ENCODE measurements at places on chromosomes 4 and X.

DNA sequence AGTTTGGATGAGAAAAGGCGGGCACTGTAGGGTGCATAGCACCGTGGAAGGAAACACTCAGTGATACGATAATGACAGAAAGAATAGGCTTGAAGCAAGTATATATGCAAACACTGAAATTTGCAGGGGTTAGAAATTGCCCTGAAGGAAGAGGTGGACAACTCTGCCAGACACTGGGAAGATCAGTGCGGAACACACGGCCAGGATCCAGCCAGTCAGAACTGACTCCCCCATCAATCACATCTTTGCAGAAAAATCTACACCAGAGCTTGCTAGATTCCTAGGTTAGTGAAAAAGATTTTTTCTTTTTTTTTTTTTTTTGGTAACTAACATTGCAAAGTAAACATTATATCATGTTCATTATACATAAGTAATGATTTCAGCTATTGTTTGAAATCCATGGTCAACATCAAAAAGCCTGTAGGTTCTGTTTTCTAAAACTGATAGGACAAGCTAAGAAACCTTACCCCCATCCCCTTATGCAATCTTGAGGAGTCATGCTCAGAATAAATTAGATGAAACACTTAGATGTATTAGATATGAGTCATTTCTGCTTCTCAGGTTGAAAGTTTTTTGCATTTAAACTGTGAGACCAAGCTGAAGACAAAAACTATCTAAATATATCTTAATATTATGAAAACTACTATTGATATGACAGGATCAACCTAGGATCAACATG lies 38.9 kb downstream of the TRIML1 start:
- DNase-seq = no peak

DNA sequence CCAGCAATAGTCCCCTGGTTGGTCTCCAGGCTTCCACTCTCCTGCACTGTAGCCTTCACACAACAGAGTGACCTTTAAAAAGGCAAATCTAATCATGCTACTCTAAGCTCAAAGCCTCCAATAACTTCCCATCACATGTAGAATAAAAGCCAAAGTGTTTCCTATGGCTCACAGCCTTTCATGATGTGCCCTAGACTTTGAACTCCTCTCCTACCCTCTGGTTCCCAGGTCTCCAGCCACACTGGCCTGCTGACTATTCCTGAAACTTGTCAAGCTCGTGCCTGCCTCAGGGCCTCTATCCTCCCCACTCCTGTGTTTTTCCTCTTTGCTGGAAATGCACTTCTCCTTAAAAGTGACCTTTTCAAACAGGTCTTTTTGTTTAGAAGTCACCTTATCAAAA lies 3.1 kb downstream of the MANBA start:
- DNase-seq = no peak

DNA sequence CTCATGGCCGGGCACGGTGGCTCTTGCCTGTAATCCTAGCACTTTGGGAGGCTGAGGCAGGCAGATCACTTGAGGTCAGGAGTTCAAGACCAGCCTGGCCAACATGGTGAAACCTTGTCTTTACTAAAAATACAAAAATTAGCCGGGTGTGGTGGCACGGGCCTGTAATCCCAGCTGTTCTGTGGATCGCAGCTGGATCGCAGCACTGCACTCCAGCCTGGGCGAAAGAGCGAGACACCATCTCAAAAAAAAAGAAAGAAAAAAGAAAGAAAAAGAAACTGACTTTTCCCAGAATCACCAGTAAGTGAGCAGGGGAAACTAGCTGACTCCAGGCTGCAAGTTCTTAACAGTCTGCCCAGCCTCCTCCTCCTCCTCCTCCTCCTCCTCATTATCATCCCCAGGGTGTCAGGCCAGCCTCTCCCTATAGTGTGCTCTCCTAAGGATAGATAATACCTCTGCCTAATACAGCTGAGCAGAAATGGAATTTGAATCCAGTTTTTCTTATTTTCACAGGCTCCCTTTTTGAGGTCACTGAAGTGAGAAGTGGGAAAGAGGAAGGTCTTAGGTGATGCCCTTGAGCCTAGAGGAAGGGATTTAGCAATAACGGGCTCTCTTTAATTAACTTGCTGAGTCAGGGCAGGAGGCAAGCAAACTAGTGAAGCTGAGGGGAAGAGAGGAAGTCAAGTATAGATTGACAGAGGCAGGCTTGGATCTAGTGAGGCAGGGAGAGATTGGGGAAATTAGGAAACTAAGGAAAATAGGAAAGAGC lies 11.8 kb upstream of the ELF2 start:
- DNase-seq = no peak

DNA sequence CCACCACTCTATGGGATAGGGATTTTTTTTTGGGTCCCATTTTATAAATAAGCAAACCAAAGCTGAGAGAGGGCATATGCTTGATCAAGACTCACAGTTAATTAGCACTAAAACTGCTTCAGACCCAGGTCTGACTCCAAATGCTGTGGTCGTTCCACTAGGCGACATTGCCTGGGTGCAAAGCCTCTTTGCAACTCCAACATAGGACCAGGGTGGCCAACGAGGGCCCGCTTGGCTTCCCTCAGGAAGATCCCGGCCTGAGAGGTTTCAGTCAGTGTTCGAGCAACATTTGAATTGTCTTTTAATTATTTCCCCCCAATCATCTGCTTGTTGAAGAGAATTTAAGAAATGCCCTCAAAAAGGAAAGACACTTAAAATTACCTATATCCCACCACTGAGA lies 11.2 kb downstream of the PJA1 start:
- DNase-seq = no peak

GRCh38 chrX:103453655-103454054 lies 65.6 kb downstream of the RAB40A start:
- no peak for DNase-seq

- DNase-seq = no peak
Measured at GRCh38 chr4:56391270-56391669, 4.0 kb upstream of the AASDH start.

Data from activated CD8-positive, alpha-beta memory T cell treated with anti-CD3 and anti-CD28 coated beads for 1 hour (primary cell).